Stomach (tissue), 19 donors: ENCODE measurements at places on chromosomes 1 and 21. TPM values are rescaled to one million over a fixed set of nuclear protein-coding genes. Genes with fewer than 3 reads are reported as not detected.

The PIGR gene
- total RNA-seq: 1,794 TPM

GRCh38 chr1:67052741-67053534, 1.0 kb downstream of the SLC35D1 start:
- H3K36me3 ChIP-seq: peaks cover 8% of the 10 kb centered on the region
- DNase-seq: peak; percentile 65
- H3K4me3 ChIP-seq: peak overlapping the region; percentile 73
- no peaks in the 10 kb centered on the region for H3K27me3 ChIP-seq

DNA sequence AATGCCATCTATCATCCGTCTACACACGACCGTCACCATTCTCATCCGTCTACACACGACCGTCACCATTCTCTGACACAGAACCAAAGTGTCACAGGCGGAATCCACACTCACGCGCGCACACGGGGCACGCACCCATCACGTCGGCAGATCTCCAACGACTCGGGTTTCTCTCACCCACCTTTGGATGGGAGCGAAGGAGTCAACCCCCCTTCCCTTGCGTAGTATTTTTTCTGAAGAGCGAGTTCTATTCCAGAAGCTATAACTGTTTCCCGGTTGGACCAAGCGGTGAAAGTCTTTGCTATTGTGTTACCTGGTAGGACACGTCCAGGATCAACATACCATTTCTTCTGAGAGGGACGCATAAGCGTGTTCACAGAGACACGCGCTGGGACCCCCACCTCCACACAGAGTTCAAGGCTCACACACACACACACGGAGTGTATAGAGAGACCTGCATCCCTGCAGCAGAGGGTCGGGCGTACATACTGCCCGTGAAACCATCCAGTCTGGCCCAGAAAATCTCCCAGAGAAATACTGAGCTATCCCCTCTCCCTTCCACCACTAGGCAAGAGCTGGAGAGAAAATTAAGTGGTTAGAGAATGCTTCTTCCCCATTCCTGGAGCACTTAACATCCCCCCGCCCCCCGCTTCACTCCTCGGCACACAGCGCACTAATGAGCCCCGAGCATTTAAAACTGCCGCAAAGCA, 741 bp downstream of the DUSP10 start:
- peak overlapping the region; percentile 98 for H3K27ac ChIP-seq
- peaks cover 37% of the 10 kb centered on the region for H3K4me1 ChIP-seq
- H3K4me3 ChIP-seq: peak overlapping the region; percentile 70
- DNase-seq: no peak
- no peaks in the 10 kb centered on the region for H3K27me3 ChIP-seq

The VASH2 gene
- total RNA-seq: not detected

The LCE1F gene
- total RNA-seq: not detected

- no peak for DNase-seq
- H3K27me3 ChIP-seq: no peaks in the 10 kb centered on the region
- H3K4me3 ChIP-seq: no peak overlapping the region
Measured at GRCh38 chr1:198199105-198199504, 42.3 kb downstream of the NEK7 start.

GRCh38 chr1:35644204-35644603, 2.9 kb upstream of the PSMB2 start:
- H3K27me3 ChIP-seq: no peaks in the 10 kb centered on the region
- peaks cover 19% of the 10 kb centered on the region for H3K4me1 ChIP-seq
- DNase-seq: no peak
- no peak overlapping the region for H3K27ac ChIP-seq

The CYYR1 gene
- total RNA-seq: 6.8 TPM

GRCh38 chr1:217568200-217568599, 62.7 kb downstream of the GPATCH2 start:
- H3K27ac ChIP-seq: no peak overlapping the region
- H3K27me3 ChIP-seq: no peaks in the 10 kb centered on the region
- H3K4me1 ChIP-seq: no peaks in the 10 kb centered on the region

GRCh38 chr1:23634840-23635651, 56.6 kb upstream of the RPL11 start:
- H3K4me3 ChIP-seq: peak overlapping the region; percentile 46
- no peaks in the 10 kb centered on the region for H3K27me3 ChIP-seq
- H3K36me3 ChIP-seq: no peaks in the 10 kb centered on the region
- H3K27ac ChIP-seq: peak overlapping the region; percentile 74

- no peak overlapping the region for H3K4me3 ChIP-seq
- no peak for DNase-seq
- H3K27me3 ChIP-seq: no peaks in the 10 kb centered on the region
- H3K27ac ChIP-seq: no peak overlapping the region
Measured at GRCh38 chr1:116871779-116872146, 38.0 kb upstream of the PTGFRN start.

The DVL1 gene
- 229 TPM for total RNA-seq

The KPRP gene
- not detected for total RNA-seq

DNA sequence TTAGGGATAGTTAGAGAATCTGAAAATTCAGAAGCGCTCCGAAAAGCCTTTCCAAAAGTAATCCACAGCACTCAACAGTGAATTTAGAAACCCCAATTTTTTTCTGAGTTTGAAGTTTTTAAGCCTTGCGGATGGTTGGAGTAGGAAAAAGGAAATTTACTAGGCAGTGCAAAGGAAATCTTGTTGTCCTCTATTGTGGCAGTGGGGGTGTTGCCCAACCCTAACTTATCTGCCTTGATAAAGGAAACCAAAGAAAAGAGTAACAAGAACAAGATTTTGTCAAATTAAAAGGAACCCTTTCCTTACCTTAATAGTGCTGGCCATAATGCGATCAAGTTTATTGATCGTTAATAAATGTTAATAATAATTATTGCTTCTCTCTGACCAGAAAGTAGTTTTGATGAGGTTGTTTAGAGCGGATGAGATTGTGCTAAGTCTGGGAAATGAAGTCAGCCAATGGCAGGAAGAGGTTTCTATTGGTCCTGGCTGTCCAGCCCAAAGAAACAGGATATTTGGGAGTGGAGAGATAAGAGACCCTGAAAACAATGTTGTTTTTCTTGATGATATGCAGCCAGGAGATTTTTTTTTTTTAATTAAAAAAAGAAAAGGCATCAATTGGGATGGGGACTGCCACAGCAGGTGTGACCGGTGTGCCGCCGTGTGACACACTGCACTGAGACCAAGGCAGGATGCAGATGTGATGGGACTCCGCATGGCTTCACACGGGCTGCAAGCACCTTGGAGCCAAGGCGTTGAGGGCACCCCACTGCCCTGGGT, at the start of gene ERG:
TSS of gene ERG (minus strand) at position 421 of the 777 bp plus-strand sequence. CDS start at position 324, 97 bp downstream.
- peak within 1 kb of the TSS; percentile 73 for H3K27ac ChIP-seq
- H3K36me3 ChIP-seq: no peaks in the 10 kb centered on the region
- H3K4me3 ChIP-seq: peak within 1 kb of the TSS; percentile 11
- H3K4me1 ChIP-seq: no peaks in the 10 kb centered on the region
- no peaks in the 10 kb centered on the region for H3K27me3 ChIP-seq
